ENCODE measurements at places on chromosomes 16 and 17.

GRCh38 chr17:42016411-42016831 is 818 bp downstream of the DNAJC7 start:
- no peak for DNase-seq

DNA sequence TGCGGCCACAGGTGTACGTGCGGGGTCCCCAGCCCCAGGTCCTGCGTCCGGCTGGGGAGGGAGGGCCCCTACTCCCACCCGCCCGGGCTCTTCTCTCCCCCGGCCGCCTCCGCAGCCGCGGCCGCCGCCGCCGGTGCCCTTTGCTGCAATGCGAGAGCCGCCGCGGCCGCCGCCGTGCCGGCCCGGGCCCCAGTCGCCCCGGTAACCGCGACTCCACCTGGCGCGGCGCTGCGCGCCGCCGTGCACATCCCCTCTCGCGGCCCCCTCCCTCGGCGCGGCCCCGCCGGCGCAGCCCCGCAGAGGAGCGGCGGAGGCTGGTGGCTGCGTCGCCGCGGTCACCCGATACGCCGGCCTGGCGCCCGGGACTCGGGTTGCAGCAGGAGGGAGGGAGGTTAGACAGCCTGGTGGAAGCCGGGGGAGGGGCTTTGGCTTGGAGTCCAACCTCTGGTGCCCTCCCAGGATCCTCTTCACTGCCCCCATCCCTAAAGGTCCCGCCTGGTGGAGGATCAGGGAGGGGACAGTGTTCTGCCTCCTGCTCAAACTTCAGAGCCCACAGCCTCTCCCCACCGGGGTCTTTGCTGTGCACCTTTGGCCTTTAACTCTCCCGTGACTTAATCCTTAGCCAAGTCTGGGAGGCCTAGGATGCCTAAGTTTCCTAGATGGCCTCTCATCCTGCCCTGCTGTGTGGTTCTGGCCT is 32.9 kb downstream of the SRCIN1 start:
- DNase-seq, result no peak

GRCh38 chr16:10100829-10101228 is 81.4 kb downstream of the GRIN2A start:
- no peak for DNase-seq

- DNase-seq, result no peak
These were observed 17.0 kb upstream of the CCL13 start for GRCh38 chr17:34339138-34339770.

GRCh38 chr16:3145660-3146059 is 10.8 kb downstream of the ZNF213 start:
- DNase-seq, result no peak

- no peak for DNase-seq
These were observed 383.1 kb downstream of the KCNJ2 start for GRCh38 chr17:70552230-70552981.

- no peak for DNase-seq
These were observed 322.3 kb upstream of the C16orf82 start for GRCh38 chr16:26744430-26744829.

DNA sequence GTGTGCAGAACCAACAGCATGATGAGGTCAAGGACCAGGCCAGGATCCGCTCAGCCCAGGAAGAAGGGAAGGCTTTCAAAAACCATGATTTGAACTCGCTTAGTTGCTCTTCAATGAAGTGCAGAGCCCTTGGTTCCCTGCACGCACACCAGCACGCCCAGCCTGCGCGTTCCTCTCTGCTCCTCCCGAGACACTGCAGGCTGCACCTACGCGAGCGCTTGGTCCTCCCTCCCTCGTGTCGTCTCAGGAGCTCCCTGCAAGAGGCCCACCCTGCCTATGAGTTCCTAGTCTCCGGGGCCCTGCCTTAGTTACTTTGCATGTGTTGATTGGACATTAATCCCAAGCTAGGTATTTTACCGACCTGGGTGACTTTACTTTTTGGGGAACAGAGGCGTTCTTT is 132.9 kb upstream of the TNRC6C start:
- no peak for DNase-seq

- DNase-seq, result no peak
These were observed 406.2 kb upstream of the PSMD7 start for GRCh38 chr16:73890186-73891128.

- DNase-seq, result no peak
These were observed 16.6 kb downstream of the FBXO31 start for GRCh38 chr16:87366930-87367329.

- no peak for DNase-seq
These were observed 6.7 kb upstream of the CMIP start for GRCh38 chr16:81437865-81438264.

GRCh38 chr17:1635675-1636465 is 7.2 kb upstream of the SLC43A2 start:
- DNase-seq, result no peak

- DNase-seq, result no peak
These were observed 145.2 kb downstream of the CLEC16A start for GRCh38 chr16:11089504-11090124.

DNA sequence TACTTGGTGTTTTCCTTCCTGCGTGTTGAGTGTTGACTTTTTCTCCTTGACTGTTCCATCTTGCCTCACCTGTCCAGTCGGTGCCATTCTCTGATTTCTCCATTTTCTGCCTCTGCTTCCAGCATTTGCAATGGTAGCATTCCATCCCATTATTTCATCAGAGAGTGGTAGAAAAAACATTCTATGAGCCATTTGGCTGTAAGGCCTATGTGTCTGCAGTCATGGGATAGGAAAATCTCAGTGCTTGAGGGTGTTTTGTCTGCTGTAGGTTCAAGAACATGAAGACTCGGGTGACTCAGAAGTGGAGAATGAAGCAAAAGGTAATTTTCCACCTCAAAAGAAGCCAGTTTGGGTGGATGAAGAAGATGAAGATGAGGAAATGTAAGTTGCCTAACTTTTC is 2.7 kb downstream of the UTP18 start:
- DNase-seq, result no peak

GRCh38 chr16:53022374-53022773 is 30.3 kb downstream of the CHD9NB start:
- no peak for DNase-seq

DNA sequence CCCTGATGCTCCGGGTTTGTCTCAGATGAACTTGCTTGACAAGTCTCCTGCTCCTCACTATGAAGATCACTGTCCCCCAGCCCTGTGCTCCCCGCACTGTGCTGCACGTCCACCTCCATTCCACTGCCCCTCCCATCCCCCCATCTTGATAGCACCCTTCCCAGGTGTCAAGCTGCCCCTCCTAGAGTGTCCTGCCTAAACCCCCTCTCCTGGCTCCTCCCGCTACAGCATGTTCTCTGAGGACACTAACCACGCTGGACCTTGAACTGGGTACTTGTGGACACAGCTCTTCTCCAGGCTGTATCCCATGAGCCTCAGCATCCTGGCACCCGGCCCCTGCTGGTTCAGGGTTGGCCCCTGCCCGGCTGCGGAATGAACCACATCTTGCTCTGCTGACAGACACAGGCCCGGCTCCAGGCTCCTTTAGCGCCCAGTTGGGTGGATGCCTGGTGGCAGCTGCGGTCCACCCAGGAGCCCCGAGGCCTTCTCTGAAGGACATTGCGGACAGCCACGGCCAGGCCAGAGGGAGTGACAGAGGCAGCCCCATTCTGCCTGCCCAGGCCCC is 18.5 kb downstream of the DEXI start:
- no peak for DNase-seq

DNA sequence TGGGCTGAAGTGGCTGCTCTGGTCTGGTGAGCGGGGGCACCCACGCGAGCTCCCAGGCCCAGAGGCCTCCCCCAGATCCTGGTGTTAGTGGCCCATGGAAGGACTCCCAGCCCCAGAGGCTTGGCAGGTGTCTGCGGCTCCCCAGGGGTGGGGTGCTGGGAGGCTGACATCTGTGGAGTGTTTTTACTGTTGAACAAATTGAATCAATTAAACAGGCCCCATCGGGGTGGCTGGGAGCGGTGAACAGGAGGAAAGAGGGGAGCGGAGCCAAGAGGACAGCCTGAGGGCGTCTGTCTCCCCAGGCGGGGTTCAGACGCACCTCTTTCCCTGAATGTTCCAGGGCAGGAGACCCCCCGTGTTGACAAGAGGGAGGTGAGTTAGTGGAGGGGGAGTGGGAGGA is 29.9 kb downstream of the ACTG1 start:
- DNase-seq, result no peak

DNA sequence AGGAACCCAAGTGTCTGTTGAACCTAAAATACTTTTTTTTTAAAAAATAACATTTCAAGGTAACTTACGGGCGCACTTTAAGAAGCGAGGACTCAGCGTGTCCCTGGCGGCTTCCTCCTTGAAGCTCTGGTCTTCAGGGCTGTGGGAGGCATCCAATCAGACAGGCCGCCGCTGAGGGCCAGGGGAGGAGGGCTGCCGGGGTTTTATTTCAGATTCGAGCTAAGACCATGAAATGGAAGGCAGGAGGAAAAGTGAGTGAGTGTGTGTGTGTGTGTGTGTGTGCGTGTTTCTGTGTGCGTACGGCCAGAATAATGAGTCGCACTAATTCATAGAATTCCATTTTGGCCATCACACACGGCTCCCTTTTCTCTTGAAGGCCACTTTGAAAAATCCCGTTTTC is 41.1 kb downstream of the C16orf78 start:
- no peak for DNase-seq

DNA sequence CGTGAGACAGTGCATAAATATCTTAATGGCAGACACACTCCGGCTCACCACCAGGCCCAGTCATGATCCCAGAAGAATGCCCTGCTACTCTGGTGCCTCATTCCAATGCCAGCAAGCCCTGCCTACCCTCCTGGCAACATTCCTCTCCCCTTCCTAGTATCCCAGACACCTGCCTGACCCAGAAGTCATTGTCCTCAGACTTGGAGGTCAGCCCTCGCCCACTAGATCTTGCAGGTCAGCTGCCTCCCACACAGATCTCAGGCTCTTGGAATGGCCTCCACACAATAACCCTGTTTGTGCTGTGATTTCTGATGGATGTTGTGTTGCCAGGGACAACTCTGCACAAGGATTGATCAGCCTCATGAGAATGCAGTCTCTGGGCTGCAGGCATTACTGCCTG is 1.8 kb upstream of the TEX2 start:
- no peak for DNase-seq

GRCh38 chr16:3485097-3485745 is 10.1 kb downstream of the C16orf90 start:
- DNase-seq, result no peak

DNA sequence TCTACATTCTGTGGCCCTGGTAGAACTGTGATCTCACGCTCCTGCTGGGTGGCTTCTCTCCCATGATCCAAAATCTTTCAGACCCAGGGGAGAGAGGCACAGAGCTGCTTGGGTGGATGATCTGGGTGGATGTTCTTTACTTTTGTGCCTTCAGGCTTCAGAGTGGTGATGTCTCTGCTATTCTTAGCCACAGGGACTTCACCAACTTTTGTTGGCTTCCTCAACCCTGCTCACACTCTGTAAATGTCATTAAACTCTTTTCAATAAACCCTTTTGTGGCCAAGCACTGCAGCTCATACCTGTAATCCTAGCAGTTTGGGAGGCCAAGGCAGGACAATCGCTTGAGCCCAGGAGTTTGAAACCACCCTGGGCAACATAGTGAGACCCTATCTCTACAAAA is 7.6 kb downstream of the CLEC10A start:
- DNase-seq, result no peak

DNA sequence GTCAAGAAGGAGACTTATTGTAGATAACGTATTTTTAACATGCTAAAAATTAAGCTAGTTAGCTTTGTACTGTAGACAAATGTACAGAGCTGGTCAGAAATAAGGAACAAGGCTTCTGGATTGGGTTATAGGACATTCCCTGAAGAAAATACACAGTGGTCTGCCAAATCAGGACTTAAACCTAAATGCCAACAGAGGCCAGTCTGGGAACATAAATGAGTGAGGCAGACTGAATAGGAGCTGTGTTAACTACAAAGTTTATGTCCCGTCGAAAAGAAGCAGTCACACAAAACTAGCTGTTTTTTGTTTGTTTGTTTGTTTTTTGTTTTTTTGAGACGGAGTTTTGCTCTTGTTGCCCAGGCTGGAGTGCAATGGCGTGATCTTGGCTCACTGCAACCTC is 120.4 kb upstream of the C17orf78 start:
- DNase-seq, result no peak

- DNase-seq, result no peak
These were observed 89.5 kb downstream of the CLEC16A start for GRCh38 chr16:11033629-11034420.

DNA sequence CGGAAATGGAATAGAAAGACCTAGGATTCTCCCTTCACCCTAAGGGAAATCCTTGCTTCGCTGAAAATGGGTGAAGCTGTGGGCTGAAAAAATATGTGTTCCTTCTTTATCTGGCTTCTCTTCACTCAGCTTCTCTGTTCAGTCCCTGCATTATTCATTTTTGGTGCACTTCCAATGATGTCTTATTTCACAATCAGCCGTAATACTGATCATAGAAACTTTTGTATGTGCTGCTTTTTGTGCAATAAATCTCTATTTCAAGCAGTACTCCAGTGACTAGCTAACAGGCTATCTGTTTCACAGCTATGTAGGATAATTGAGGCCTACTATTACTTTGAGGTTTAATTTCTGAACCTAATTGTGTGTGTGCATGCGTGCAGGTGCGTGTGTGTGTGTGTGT is 144.6 kb downstream of the FOXL1 start:
- DNase-seq, result no peak

DNA sequence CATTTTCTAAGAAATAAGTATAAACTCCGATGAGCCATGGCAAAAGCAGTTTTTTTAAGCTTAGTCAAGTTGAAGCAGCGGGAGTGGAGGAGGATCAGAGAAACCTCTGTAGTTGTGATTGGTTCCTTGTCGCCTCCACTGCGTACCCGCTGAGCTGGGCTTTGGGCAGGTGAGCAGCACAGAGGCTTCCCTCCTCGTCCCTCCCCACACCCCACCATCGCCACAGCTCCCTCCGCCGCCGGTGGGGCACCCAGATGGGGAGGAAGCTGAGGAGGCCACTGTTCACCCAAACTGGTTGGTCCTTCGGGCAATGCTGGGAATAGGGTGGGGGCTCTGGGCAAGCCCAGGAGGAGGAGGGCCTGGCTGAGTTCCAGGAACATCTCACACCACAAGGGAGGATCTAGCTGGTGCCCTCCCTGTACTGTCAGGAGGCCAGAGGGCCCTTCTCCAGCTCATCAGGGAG is 5.2 kb upstream of the MRPL38 start:
- DNase-seq, result no peak

DNA sequence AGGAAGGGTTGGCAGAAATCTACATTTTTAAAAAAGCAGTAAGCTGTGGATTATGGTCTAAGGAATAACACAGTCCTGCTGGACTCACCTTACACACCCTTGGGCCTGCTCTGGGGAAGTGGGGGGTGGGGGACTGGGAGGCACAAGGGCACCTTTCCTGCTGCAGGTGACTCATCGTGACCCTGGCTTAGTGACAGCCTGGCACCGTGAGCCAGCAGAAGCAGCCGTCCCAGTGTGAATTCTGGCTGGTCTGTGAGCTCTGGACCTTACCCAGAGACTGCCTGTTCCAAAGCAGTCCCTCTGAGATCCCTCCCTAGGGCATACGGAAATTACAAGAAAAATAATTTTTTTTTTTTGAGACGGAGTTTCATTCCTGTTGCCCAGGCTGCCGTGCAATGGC is 4.2 kb upstream of the CRK start:
- no peak for DNase-seq

Data from stimulated activated CD4-positive, alpha-beta T cell treated with anti-CD3 and anti-CD28 coated beads, Interleukin-1b, Interleukin-23, amount 100 ng/mL, for 48 hours (primary cell).